Stimulated activated CD8-positive, alpha-beta memory T cell treated with anti-CD3 and anti-CD28 coated beads, Interleukin-4, amount 100 ng/mL, for 48 hours (primary cell): ENCODE measurements at places on chromosomes 13 and 19.
A peak's percentile ranks its signal among the peaks of the same experiment; 100 is the strongest.

DNA sequence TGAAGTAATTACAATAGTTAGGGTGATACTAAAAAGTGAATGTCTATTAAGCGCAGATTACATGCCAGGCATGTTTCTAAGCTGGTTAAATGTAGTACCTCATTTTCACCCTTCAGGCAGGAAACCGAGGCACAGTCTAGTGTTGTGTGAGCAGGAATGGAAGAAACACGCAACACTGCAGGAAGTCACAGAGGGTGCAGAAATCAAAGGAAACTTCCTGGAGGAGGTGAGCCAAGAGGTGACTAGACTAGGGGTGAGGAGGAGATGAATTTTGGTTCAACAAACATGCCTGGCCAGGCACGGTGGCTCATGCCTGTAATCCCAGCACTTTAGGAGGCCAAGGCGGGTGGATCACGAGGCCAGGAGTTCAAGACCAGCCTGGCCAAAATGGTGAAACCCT, 41.8 kb downstream of the ZNF473 start:
- no peak for DNase-seq

- DNase-seq, result no peak
Observed at GRCh38 chr13:62357887-62358645, 942.4 kb upstream of the PCDH20 start.

- no peak for DNase-seq
Observed at GRCh38 chr13:41064493-41064892, 3.2 kb downstream of the WBP4 start.

DNA sequence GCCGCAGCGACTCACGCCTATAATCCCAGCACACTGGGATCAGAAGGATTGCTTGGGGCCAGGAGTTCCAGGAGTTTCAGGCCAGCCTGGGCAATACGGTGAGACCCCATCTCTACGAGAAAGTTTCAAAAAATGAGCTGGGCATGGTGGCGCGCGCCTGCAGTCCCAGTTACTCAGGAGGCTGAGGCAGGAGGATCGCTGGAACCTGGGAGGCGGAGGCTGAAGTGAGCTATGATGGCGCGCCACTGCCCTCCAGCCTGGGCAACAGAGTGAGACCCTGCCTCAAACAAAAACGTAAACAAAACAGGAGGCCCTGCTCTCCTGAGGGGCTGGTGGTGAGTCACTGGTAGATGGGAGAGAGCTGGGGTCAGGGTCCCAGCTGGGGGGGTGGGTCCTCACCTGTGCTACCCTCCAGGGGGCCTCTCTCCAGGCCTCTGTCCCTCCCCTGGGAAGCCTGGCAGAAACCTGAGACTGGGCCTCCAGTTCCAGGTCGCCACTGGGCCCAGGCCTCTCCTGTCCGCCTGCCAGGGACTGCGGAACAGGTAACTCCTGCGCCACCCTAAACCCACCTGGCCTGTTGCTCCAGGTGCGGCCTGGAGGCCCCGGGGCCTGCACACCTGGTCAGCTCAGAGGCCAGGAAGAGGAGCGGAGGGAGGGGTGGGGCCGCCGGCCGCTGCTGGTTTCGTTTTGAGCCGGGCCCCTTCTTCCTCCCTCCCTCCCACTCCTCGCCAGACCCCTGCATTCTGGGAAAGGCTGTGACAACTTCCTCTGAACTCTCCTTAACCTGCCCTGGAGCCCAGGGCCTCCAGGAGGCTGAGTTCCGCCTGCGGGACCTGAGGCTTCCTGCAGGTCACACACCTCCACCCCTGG, 17.2 kb upstream of the ZBTB7A start:
- DNase-seq, result peak; percentile 54

- DNase-seq, result peak; percentile 54
Observed at GRCh38 chr19:49058562-49058961, 1.0 kb upstream of the CGB7 start.

GRCh38 chr13:113976711-113977684, 3.1 kb upstream of the C13orf46 start:
- no peak for DNase-seq

- no peak for DNase-seq
Observed at GRCh38 chr19:55424518-55424917, 16.9 kb upstream of the UBE2S start.

DNA sequence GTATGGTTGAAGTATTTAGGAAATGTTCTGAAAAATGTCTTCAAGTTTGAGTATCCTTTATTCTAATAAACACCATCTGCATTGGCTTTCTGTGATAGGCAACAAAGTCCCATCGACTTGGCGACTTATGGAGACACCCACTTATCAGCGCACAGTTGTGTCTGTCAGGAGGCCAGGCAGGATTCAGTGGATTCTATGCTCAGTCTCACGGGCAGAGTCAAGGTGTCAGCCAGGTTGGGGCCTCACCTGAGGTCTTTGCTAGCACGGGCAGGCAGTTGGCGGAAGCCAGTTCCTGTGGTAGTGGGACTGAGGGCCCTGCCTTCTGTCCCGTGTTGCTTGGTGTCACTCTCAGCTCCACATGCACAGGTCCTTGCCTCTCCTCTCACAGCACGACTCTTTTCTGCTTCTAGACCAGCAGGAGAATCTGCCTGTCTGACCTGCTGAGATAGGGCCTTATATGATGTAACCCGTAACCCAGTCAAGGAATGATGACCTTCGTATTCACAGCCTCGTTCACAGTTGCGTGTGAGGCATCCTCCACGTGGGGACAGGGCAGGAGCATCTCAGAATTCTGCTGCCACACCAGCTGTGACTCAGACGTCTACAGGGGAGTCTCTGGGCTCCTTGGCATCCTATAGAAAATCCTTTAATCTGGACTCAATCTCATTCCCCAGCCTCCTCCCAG, 10.0 kb downstream of the CUL4A start:
- no peak for DNase-seq

DNA sequence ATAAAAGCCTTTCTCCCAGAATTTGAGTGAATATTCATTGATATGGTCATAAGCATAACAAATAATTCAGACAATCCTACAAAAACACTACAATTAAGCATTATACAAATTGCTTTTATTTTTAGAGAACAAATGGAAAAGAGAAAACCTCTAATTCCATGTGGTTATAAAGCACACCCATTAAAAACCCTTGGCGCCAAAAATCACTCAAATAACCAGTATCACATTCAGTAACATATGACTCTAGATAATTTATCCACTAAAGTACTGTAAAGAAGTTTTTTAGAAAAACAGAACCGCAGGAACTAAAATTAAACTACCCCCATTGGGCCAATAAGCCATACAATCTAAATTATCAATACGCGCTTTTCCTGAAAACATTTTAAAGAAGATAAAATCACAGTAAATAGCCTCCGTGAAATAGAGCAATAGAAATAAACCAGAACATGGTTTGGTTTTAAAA, 569 bp downstream of the LCP1 start:
- no peak for DNase-seq

DNA sequence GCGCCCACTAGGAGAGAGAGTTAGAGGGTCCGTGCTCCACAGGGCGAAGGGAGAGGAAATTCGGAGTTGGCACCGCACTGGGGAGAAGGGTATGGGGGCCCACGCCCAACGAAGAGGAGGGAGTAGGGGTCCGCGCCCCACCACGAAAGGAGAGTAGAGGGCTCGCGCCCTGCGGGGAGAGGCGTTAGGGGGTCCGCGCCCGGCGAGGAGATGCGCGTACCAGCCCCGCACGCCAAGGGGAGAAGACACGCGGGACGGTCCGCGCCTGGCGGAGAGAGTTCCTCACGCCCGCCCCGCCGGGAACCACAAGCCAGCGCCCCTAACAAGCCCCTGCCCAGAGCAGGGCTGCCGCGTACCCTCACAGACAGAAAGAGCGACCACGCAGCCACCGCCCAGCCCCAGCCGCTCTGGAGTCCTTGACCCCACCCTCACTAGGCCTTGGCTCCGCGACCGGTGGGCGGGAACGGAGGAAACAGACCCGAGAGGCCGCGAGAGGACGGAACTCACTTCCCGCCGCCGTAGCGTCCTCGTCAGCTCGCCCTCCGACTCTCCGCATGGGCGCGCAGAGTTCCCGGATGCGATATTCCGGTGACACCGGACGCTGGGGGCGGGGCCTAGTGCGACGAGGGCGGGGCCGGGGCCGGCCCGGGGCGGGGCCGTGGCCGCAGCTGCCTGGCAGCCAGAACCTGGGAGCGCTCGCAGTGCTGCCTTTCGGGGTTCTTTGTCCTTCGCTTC, 20.0 kb upstream of the ZSCAN18 start:
- DNase-seq, result no peak

DNA sequence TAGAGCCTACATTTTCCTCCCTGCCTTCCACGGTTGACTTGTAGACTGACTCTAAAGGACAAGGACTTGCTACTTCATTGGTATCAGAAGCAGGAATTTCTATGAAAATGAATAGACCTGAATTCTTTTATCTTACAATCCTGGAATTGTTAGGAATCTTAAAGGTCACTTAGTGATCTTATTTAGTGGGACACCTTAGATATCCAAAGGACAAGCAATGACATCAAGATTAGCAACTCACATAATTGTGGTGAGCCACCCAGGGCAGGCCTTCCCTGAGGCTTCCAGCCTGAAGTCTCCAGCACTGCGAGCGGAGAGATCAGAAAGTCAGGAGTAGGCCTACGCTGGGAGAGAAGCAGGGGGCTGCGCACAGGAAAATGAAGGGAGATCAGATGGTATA, 37.8 kb downstream of the KLF5 start:
- DNase-seq, result no peak

GRCh38 chr19:5818594-5818993, 13.7 kb downstream of the NRTN start:
- DNase-seq, result no peak

GRCh38 chr13:102289606-102290005, 112.2 kb downstream of the FGF14 start:
- no peak for DNase-seq

DNA sequence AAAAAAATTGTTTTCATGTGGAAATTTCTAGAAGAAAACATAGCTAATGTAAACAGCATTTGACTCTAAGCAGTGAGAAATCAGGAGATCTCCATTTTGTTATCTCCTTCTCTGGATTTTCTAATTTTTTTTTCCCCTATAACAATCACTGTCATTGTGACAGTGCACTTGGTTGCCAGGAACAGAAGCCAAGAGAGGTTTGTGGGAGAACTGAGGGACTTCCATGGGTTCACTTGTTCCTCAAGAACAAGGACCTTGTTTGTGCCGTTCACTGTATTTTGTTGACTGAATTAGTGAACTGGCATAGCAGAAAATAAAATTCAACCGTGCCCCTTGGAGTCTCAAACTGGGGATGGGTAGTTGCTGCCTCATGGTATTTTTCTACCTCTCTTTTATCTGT, 17.1 kb downstream of the SHISA7 start:
- no peak for DNase-seq

GRCh38 chr19:52662631-52663030, 24.5 kb upstream of the ZNF83 start:
- no peak for DNase-seq

- DNase-seq, result no peak
Observed at GRCh38 chr19:29062475-29063435, 150.2 kb downstream of the UQCRFS1 start.

- DNase-seq, result no peak
Observed at GRCh38 chr13:22047785-22048104, 376.9 kb downstream of the FGF9 start.

- no peak for DNase-seq
Observed at GRCh38 chr19:42229855-42230351, 9.8 kb downstream of the ZNF526 start.

GRCh38 chr13:35475960-35476943, at the start of gene MAB21L1:
Gene MAB21L1 (minus strand): TSS chr13:35476689. CDS start chr13:35476138, 551 bp downstream.
- DNase-seq, result no peak

DNA sequence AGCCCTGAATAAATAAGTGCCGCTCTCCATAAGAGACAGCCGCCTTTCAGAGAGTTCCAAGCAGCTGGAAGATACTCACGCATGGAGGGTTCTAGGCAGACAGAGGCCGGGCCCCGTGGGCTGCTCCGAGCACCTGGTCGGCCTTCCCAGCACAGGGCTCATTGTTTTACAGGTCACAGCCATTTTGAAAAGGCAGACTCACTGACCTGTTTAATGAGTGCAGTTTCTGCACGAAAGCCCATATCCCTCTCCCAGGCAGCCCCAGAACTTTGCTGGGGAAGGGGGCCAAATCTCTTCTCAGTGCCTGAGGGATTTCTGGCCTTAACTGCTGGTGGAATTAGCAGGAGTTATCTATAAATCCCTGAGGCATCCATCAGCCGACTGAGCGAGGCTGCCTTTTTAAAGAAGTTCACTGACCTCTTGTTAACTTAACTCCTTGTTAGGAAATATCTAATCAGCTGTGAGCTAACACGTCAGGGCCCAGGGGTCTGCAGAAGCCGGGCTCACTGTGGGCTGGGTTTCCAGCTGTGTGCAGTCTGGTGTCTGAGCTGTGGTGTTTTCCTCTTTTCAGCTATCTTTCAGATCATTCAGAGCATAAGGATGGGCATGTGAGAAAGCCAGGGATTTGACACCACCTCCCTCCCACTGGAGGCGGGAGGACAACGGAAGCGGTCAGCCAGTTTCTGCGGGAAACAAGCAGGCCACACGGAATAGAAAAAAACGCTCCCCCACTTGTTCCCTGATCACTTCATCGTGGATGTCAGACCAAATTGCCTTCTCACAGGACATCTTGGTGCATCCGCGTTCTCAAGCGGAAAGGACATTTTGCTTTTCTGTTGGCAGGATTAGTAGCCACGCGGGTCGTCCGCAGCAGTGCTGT, 23.3 kb downstream of the SERP2 start:
- no peak for DNase-seq

DNA sequence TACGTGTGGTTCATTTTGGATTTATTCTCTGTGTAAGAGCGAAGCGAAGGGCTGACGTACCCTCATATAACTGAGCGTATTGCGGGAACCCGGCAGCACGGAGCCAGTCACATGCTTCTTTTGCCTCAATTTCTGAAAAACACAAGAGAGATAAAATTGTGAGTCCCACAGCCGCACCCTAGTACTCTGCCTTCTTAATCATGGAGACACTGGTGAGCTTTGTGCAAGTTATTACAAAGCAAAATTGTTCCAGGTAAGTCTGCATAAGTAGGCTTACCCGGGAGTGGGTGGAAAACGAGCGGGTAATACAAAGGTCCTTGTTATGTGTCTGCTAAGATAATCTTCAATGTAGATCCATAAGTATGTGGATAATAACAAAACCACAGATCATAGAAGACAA, 118.1 kb downstream of the STARD13 start:
- no peak for DNase-seq

GRCh38 chr19:18795540-18795939, 4.4 kb upstream of the COMP start:
- no peak for DNase-seq

DNA sequence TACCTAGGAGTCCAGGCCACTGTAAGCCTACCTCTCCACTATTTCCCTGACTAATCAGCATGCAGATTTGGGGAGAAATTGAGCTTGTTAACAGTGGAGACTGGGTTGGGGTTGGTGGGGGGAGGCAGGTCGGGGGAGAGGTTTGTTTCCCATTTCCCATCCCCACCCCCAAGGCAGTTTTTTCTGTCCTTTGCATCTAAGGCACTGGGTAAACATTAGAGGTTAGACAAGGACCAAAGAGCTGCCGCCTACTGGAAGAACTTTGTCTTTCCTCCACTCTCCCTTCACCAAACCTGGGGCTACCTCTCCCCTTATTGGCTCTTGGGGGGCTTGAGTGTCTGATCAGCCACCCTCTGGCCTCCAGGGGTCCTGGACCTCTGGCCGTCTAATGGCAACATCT, 953 bp downstream of the KCNN4 start:
- DNase-seq, result no peak
